ENCODE measurements at places on chromosomes 6 and 20.

DNA sequence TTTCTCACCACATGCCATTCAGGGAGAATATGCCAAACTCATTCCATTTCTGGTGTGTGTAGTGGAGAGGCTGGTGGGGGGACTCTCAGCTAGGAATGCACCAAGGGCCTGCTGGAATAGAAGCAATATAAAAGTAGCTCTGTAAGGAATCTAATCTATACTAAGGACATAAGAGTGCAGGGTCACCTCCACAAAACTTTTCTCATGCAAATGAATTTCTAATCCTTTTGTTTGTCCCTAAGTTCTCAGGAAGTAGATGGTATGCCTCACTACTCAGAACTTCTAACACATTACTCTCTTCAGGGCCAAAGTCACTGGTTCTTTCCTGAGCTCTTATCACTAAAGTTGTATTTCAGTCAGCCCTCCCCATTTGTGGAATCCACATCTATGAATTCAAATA, 427.2 kb downstream of the C6orf118 start:
- no peak for DNase-seq

DNA sequence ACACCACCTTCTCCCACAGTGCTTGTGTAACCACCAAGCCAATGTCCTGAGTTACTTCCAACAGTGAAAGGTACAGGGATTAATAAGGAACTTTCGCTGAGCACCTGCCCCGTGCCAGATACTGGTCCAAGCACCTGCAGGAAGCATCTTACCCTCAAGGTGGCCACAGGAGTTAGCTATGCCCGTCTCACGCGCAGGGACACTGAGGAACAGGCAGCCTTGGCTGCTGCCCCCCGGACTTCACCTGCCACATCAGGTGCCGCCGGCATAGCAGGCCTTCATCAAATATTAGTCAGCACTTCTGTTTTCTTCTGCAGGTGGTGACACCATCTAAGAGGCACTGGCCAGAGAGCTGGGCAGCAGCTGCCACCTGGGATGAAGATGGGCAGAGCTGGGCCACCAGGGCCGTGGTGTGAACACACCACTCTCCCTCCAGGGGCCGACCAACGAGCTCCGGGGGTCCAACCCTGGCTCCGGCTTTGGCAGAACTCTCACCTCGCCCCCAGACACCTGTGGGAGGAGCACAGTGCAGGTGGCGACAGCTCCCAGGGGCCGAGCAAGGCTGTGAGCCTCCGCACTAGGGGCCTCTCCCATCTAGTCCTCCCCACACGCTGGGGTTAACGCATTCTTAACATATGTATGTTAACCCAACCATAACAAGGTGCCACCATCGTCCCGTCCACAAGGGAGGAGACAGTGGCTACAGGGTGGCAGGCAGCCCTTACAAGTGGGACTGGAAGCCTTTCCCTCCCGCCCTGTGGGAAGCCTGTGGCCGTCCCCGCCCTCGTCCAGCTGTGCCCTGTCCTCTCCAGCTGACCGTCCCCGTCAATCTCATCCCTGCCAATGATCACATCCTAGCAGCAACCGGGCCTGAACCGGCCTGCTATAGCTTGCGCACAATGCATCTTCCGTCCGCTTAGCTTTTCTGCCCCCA, 2.9 kb upstream of the PPDPF start:
- DNase-seq: no peak

- DNase-seq: no peak
These were observed 164.2 kb downstream of the GMPR start for GRCh38 chr6:16402581-16402900.

GRCh38 chr6:145148776-145149175, 586.5 kb downstream of the EPM2A start:
- DNase-seq: no peak

DNA sequence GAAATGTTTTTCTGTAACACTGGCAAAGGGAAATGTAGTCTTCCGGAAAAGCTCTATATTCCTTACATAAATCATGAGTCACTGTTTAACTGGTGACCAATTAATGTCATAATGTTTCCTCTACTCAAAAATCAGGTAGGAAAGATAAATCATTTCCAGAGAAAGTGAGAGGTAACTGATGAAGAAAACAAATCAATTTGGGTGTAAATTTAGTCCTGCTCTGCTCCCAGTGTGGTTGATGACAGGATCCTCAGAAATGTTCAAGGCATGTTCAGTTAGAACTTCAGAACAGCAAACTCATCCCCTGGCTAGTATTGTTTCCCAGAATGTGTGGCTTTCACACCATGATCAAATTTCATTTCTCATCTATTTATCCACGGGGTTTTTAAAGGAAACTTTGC, 38.8 kb upstream of the SPACA1 start:
- no peak for DNase-seq

- DNase-seq: no peak
These were observed 5.0 kb upstream of the INSM1 start for GRCh38 chr20:20362774-20363433.

GRCh38 chr6:157469378-157469777, 88.4 kb downstream of the ZDHHC14 start:
- DNase-seq: no peak

DNA sequence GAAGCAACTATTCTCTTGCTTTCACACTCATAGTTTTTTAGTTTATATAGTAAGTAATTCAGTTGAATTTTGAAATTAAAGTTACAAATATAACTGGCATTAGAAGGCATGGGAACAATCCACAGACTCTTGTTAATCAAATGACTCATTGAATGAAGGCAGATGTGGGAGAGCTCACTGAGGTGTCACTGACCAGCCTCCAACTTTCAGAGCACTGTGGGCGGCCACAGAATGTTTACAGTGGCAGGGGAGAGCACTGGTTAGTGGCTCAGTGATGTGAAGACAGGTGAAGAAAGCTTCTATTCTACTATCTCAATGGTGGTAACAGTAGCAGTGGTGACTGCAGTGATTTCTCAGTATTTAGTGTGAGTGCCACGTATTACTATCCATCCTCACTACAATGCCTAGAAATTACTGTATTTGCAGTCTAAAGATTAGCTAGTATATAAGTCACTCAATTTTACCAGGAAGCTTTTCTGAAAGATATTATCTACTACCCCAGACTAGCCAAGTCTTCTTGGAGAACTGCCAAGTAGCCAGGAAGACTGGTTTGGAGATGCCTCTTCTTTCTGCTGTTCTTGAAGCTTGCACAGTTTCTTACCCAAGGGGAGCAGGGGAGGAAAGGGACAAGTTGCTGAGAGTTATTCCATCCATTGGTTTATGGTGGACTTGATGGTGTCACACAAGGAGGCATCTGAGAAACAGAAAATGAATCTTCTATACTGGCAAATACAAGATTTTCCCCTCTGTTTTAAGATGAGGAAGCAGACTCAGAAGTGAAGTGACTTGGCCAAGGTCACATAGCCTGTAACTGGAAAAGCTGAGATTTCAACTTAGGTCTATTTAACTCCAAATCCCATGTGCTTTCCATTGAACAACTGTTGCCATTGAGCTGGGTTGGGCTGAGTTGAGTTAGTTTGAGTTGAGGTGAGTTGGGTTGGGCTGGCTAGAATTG, 231.2 kb downstream of the ANKRD60 start:
- no peak for DNase-seq

GRCh38 chr6:158222066-158222465, 53.9 kb downstream of the GTF2H5 start:
- DNase-seq: no peak

GRCh38 chr6:139752086-139752485, 377.6 kb upstream of the CITED2 start:
- DNase-seq: no peak

GRCh38 chr6:143294265-143294860, 156.1 kb downstream of the ADAT2 start:
- no peak for DNase-seq

DNA sequence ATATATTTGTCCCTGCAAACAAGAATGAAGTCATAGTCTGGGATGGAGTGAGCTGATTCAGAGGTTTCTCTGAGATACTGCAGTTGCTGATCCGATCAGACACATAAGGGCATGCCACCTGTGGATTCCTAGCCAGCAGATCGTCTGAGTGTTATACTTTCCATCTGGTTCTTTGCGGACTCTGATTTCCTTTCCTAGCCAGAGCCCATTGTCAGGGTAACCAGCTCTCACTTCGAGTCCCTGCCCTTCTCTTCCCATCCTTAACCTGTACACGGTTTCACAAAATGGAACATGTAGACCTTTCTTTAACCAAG, 100.9 kb downstream of the TMEM200A start:
- no peak for DNase-seq

GRCh38 chr20:34549291-34549928, 9.1 kb upstream of the MAP1LC3A start:
- DNase-seq: no peak

GRCh38 chr6:158474961-158475343, 84.9 kb upstream of the TMEM181 start:
- no peak for DNase-seq

GRCh38 chr6:37123957-37124729, 45.8 kb upstream of the PIM1 start:
- DNase-seq: no peak

- no peak for DNase-seq
These were observed 3.5 kb upstream of the GSTA4 start for GRCh38 chr6:52998603-52999002.

DNA sequence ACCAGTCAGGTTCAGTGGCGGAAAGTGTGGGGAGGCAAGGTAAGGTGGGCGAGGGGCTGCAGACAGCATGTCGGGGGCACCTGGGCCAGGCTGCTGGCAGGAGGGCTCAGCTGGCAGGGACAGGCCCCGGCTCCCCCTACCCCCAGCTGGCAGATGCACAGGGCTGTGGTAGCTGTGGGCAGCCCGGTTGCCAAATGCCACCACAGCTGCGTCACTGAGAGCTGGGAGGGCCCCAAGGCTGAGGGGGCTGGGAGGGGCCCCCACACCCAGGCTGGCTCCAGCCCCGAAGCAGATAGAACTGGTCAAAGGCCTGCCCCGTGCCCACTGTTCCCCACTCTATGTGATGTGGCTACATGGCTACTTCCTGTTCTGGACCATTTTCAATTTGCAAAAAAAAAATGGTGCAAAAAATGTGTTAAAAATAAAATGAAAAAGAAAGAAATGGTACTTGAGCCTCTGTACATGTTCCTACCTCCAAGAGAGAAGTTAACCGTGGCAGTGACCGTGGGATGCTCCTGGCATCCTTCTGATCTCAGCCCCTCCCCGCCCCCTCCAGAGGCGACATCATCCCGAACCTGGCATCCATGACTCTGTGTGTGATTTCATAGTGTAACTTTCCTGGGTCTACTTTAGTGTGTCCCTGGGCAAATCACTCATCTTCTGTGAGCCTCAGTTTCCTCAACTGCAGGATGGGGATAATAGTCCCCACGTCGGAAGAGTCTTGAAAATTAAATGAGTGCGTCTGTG, 64.4 kb downstream of the UBE2V1 start:
- DNase-seq: no peak

- DNase-seq: no peak
These were observed 9.8 kb downstream of the HLA-F start for GRCh38 chr6:29733057-29733456.

DNA sequence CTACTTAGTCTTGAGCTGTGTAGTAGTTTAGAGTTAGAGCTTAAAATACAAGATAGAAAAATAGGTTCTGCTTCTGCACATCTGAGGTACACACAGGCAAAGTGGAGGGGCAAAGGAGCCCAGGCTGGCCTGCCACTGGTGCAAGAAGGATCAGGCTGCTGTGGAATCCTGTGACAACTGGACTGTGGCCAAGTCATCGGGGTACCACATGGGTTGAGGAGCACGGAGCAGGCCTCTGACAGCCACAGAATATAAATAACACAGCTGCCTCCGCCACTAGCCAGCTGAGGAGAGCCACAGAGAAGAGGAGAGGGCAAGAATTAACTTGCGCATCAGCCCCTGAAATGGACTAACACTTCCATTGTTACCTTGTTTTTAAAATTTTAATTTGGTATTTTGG, 206.0 kb upstream of the MARCKS start:
- no peak for DNase-seq

GRCh38 chr20:5865604-5866003, 84.7 kb downstream of the TRMT6 start:
- no peak for DNase-seq

DNA sequence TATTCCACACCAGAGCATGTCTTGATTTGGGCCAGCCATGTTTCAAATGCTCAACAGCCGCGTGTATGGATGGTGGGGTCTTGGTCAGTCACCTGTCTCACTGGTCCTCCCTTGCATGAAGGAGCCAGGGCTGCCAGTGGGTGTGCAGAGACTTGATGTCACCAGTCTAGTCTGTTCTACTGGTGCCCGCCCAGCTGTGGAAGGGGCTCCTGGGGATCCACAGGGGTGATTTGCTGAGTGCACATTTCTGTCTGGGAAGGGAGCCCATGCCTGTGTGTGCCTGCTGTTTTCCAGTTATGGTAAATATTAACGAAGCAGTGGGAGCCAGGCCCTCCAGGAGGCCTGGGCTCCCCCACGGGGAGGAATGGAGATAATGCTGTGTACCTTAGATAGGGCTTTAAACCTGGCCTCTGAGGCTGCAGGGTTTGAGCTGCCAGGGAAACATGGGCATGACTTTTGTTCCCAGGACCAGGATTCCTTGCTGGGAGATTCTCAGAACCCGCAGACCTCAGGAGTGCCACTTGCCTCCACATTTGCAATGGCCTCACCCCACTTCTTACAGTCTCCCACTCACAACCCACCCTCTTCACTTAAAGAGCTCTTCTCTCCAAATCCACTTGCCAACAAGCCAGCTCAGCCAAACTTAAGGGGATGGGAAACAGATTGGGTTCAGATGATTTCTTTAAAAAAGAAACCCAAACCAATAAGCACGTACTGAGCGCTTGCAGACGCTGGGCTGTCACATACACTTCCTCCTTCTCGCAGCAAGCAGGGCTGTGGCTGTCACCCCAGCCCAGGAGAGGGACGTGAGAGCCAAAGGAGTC, 54.1 kb downstream of the VEGFA start:
- no peak for DNase-seq

- DNase-seq: no peak
These were observed 1.4 kb upstream of the HLA-G start for GRCh38 chr6:29826271-29826670.

DNA sequence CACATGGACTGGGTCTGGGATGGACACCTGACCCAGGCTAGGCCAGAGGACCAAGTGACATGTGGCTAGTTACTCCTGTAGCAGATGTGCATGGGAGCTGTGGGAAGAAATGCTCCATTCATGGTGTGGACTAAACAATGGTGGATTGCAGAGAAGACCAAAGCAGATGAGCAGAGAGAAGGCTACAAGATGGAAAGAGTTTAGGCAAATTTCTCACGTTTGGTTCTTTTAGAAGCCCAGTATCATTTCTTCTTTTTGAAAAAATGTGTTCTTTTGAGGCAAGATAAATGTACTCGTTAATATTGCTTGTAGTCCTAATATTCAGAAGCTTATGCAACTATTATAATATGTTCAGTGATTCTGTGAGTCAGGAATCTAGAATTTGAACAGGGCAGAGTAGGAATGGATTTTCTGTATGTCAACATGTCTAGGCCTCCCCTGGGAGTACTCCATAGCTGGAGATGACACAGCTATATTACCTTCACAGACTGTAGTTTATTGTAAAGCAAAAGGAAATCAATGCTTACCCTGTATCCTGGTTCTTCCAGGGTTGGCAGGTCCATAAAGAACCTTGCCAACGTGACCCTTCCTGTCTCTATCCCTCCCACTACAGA, 2.3 kb upstream of the BTN2A1 start:
- no peak for DNase-seq

Measured in NT2/D1 (cell line).